ENCODE measurements at places on chromosomes 5 and 9.

- no peak for DNase-seq
These were observed 16.4 kb downstream of the CSF1R start for GRCh38 chr5:150069672-150070627.

- DNase-seq: no peak
These were observed 4.6 kb upstream of the CATSPER3 start for GRCh38 chr5:134963098-134963497.

DNA sequence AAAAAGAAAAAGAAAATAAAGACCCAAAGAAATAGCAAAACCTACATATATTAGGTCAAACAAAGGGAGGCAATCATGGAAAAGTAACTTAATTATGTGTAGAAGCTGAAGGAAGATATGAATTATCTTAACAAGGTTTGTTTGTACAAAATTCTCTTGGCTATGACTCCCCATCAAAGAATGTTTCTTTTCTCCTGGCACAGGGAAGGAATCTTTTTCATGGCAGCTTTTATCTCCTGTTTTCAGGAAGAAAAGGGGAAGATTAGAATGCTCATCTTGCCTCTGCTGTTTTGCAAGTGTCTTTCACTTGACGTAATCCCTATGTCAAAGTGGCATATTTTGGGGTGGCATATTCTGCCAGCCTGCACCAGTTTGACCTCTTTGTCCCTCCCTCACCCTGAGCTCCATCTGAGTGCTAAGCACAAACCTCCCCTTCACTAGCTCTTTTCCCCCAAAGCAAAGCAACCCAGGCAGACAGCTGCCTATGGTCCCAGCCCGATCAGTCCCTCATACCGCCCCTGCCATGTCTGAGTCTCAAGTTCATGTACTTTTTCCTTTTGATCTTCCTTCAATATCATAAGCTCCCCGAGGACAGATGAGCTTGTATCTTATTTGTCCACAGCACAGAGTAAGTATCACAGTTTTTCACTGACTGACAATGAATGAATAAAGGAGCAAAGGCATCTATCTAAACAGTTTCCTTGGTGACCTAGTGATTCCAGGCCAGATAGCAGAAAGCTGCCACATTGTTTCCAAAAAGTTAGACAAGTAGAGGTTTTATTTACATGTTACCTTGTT, 242.8 kb upstream of the ANKRD55 start:
- DNase-seq: no peak

GRCh38 chr9:30846651-30847050, 1537.8 kb upstream of the ACO1 start:
- DNase-seq: no peak

DNA sequence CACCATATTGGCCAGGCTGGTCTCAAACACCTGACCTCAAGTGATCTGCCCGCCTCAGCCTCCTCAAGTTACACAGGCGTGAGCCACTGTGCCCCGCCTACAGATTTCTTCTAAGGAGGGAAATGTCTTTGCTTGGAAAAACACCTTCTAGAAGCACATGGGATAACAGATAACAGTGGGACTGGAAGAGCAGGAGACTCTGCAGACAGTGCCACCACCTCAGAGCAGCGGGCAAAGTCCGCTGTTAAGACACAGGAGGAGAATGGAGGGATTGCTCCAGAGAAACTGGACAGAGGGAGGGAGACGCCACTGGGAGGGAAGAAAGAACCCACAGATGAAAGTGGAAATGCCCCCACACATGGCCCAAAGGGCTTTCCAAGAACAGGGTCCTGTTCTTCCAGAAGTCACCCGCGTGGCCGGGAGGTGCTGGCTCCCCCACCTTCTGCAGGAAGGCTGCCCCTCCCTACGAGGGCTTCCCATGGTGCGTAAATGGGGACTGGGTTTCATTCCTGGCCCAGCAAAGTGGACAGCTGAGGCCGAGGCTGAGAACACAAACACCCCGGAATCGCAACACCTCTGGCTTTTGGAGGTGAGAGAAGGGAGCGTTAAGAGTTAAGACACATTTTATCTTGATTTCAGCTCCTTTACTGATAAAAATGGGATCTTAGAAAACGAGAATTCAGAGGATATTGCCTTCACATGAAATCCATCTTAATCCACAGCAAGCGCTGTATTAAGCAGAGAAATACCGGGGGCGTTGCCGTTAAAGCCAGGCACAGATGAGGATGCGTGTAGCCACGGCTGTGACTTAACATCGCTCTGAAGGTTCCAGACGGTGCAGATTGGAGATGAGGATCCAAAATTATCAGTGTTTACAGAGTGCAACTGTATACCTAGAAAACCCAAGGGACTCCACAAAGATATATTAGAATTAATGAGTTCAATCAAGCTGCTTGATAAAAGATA, 11.2 kb downstream of the ADAMTS2 start:
- DNase-seq: no peak

Data from NCI-H2081 (cell line).